NCI-H748 treated with DMSO at 0.1 percent for 48 hours (cell line): ENCODE measurements at places on chromosomes 12 and 14.

DNA sequence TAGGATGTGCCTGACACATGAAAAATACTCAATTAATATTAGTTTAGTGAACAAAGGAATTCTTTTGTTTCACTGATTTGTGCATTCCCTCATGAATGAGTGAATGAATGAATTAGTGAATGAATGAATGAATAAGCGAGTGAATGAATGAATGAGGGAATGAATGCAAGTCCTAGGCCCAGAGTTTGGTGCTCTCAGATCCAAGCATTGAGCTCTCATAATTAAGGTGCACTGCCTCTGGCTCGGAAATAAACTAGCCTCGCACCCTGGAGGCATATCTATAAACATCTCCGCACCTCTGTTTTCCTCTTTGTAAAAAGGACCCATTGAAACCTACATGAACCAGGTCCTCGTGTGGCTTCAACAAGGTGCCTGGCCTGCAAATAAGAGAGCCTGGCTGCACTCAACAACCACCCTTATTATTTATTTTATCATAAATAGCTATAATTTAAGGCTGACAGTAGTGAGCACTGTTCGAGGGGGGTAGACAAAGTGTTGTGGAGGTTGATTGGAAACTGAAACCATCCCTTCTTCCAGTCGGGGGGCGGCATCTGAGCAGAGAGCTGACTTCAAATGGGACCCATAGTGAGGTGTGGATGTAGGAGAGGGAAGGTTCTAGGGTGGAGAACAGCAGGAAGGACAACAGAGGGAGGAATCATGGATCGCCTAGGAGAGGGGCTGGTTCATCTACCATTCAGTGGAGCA, 316.8 kb downstream of the BCL11B start:
- no peak for DNase-seq

GRCh38 chr12:80087486-80088213, 11.7 kb upstream of the OTOGL start:
- no peak for DNase-seq

DNA sequence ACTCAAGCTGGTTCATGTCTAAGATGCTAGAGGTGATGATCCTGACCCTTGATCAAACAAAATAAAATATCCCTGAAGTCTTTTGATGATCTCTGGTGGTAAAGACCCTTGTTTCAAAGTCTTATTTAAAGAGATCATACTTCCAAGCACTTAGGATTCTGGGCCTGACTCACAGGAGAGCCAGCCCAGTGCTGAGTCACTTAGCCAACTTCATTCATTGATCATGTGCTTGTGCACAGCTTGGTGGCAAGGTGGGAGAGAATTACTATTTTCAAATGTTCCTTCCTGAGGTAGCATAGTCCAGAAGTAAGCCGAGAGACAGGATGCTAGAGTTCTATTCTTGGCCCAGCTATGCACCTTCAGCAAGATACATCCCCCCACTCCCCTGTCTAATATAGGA, 40.6 kb downstream of the SCN8A start:
- no peak for DNase-seq

DNA sequence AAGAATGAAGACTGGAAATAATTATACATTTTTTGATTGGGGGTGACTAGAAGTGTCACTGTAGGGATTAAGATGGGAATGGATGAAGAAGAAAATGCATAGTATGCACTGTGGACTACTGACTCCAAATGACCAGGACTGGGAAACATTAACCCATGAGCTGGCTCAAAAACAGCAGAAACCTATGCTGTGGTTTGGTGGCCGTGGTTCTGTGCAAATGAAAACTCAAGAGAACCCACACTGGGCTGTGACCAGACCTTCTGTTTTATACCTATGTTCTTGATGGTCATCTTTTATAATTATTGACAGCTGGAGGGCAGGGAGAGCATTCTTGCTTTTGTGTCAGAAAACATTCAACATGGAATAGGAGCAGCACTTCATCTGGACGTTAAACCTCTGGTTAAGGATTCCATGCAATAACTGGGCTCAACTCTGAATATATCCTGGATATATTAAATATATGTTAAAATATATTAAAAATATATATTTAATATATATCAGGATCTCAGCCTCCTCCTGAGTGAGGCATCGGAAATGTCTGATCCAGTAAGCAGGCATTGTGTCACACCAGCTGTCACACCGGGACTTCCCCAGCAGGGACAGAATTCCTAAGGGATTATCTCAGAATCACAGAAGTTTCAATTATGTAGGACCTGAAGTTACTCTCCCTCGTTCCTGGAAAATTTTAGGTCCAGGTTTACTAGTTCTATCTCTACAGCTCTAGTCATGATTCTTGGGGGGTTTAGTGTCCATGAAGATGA, 48.5 kb downstream of the BBS10 start:
- DNase-seq = no peak

- DNase-seq = no peak
These were observed 402.0 kb downstream of the SYT1 start for GRCh38 chr12:79266343-79267144.

- DNase-seq = no peak
These were observed 143.6 kb downstream of the ITPR2 start for GRCh38 chr12:26689281-26689841.

DNA sequence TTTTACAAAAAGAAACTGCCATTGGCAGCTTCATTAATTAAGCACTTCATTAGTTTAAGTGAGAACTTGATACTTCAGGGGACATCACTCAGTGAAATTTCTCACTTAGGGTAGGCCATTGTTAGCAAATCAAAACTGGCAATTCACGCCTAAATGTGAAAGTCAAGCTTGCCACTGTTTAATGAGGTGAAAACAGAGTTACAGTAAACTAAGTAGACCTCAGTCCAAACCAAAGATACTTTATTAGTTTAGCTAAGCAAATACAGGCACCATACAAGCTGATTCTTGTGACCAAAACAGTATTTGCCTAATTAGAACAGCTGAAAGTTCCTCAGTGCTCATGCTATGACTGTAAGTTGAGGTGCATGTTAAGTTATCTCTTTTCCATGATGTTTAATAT, 176.5 kb upstream of the CPNE8 start:
- DNase-seq = no peak

GRCh38 chr12:101563212-101563611, 31.6 kb upstream of the MYBPC1 start:
- no peak for DNase-seq

DNA sequence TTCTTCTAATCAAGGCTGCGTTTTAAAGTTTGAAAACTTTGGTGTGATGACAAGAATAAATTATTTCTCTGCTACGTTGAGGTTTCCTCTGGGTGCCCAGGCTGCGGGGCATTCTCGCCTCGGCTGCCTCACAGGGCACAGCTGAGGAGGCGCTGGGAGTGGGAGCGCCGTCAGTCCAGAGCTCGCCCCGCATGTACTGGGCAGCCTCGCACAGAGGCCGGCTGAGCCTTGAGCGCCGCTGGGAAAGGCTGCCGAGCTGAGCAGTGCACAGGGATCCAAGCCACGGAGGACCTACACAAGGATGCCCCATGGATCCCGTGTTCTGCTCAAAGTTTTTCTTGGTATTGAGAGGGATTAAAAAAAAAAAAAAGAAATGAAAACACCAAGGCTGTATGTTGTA, 11.6 kb downstream of the RFX4 start:
- DNase-seq = no peak

- no peak for DNase-seq
These were observed 450.2 kb upstream of the MDGA2 start for GRCh38 chr14:48125654-48126053.

DNA sequence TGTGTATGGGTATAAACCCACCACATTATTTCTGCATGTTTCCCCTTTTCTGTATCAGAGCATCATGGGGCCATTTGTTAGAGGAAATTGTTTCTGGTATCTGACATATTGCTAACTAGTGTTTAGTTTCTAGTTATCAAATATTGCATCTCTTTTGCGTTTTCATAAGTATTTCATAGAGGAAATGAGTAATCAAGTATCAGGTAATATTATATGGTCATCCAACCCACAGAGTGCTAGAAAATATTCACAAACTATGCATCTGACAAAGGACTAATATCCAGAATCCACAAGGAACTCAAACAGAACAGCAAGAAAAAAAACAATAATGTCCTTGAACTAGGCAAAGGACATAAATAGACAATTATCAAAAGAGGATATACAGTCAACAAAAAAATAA, 258.9 kb upstream of the LRIG3 start:
- DNase-seq = no peak

DNA sequence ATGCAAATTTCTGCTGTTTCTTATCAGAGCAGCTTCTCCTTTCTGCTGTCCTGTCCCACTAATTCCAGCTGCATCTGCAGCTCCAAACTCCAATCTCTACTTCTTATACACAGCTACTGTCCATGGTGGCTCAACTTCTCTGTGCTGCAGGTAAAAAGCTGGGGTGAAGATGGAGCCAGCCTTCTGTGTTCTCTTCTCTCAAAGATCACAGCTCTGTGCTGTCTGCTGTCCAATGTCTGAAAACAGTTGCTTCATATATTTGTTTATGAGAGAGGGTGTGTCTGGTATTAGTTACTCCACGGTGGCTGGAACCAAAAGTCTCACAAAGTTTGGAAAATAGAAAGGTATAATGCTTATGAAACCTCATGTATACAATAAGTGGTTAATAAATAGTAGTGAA, 445.8 kb upstream of the TBX3 start:
- no peak for DNase-seq

DNA sequence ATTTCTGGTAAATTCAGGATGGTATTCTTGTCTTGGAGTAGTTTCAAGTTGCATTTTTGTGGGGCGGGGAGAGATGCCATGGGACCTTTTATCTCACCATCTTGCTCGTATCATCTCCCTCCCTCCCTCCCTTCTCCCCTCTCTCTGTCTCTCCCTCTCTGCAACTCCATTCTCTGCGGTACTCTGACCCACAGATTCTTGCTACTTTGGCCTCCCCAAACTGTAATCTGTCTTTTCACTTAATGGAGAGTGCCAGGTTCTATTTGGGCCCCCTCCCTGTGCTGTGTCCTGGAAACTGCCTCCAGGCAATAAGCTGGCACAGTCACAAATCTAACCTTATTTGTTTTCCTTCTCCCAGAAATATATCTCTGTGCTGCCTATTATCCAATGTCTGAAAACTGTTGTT, 175.2 kb downstream of the PAWR start:
- DNase-seq = no peak

DNA sequence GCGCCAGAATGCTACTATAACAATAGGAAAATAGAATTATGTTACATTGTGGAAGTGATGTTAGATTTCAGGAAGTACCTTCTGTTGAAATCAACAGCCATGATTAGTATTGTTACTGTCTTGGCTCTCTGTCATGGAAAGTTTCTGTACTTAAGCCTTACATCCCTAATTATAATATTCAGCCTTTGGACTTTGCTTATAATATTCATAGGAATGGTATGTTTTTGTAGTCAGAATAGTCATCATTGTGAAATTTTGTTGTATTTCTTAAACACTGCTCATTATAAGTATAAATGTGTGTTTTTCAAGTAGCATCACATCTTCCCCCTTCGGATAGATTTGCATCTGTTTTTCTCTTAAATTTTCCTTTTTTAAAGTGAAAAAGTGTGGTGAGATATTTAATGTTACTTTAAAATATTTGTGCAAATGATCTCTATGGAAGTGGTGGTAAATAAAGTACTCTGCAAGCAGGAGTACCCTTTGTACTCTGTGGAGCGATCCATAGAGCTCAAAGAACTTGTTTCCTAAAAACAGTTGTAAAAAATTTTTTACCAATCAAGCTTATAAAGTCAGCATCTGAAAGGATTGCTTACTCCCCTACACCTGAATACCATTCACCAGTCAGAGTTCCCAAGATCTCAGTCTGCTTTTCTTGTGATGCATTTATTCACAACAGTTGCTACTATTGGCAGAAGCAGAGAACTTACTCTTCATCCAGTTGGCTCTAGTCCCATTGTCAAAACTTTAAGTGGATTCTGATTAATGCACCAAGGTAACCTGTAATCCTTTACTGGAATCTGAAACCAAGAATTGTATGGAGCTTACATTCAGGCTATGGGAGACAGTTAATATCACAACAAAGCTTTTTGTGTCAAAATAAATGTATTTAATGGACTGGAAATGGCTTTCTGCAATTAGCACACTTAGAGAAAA, 87.8 kb downstream of the RIC8B start:
- DNase-seq = no peak

GRCh38 chr14:50762931-50763300, 68.0 kb downstream of the NIN start:
- no peak for DNase-seq

GRCh38 chr12:67989184-67989920, at the start of gene IFNG-AS1:
TSS of gene IFNG-AS1 (plus strand) at chr12:67989447.
- DNase-seq = no peak

GRCh38 chr14:72615451-72616121, 278.3 kb downstream of the DPF3 start:
- DNase-seq = no peak

- DNase-seq = peak; percentile 70
These were observed at the start of gene PLEKHG3 for GRCh38 chr14:64704143-64704742. TSS of gene PLEKHG3 (plus strand) at chr14:64704424. CDS start at chr14:64727632, 23,208 bp downstream.

DNA sequence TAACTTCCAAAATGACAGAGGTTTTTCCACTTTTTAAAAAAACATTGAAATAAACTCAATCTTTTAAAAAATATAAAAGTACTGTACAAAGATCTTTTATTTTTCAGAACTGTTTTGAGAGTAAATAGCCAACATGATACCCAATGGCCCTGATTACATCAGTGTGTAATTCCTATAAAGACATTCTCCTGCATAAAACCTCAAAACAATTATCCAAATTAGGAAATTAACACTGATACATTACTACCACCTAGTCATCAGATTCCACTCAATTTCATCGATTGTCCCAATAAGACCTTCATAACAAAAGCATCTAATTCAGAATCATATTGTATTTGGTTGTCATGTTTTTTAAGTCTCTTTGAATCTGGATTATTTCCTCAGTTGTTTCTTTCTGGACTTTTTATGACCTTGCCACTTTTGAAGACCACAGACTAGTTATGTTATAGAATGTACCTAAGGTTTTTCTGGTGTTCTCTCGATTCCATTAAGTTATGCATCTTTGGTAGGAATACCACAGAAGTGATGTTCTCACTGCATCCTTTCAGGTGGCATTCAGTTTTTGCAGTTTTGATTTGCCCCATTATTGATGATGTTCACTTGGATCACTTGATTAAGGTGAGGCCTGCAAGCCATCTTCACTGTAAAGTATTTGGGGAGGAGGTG, 4.0 kb upstream of the YEATS4 start:
- no peak for DNase-seq

DNA sequence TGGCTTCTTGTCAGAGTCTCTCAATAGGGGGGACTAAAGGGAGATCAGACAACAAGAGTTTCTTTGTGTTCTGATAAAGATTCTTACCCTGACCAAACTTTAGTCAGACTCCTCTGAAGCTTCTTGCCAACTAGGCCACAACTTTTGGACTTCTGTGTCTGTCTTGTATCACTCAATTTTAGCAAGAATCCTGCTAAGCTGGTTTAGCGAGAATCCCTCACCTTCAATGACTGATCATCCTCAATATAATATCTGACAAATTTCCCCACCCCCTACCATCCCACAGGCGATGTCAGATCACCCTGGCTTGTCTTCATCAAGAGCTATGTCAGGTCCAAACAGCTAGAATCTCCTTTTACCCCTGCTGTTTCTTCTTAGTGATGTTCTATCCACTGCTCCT, 215.2 kb downstream of the RASSF9 start:
- DNase-seq = no peak
